Activated CD8-positive, alpha-beta T cell treated with anti-CD3 and anti-CD28 coated beads for 36 hours (primary cell): ENCODE measurements at places on chromosomes 12 and 14.
A peak's percentile ranks its signal among the peaks of the same experiment; 100 is the strongest.

DNA sequence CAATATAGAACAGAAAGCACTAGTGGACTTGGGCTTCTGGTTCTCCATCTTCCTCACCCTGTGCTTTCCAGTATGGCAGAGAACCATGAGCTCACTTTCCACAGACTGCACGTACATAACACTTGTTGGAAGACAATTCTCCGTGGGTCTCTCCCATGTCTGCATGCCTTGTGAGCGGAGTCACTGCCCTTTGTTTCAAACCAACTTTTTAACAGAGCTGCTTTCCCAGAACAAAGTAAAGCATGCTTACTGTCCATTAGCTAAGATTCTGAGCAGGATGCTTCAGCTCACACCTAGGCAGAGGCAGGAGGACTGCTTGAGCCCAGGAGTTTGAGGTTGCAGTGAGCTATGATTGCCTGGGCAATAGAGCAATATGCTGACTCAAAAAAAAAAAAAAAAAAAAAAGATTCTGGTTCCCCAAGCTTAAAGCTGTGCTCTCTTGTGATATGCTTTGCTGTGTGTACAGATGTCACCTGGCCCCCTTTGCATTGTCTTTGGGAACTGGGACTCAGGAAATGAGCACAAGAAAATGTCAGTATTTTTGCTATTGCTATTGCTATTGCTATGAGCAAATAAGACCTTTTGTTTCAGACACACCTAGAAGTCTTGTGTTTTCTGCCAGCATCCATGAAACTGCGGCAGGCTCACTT is 54.6 kb upstream of the PTGR2 start:
- no peaks in the 10 kb centered on the region for H3K36me3 ChIP-seq
- H3K4me3 ChIP-seq = no peak overlapping the region
- H3K27me3 ChIP-seq = no peaks in the 10 kb centered on the region
- no peak overlapping the region for H3K27ac ChIP-seq

DNA sequence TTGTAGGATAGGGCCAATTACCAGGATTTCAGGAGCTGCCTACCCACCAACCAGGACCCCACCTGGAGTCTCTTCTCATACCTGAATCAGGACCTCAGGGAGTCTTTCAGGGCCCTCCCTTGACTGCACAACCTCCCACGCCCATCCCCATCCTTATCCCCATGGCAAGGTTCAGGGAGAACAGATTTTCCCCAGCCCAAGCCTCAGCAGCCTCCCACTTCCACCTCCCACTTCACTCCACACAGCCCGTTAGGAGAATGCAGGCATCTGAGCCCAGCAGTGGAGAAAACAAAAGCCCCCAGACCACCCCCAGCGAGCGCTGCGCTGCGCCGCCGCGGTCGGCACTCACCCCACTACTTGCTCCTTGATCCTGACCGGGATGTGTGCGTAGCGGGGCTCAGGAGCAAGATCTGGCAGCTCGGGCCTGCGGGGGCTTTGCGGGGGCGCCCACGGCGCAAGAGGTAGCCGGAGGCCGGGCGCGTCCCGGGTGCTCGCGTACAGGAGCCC is 1.4 kb downstream of the B4GALNT1 start:
- H3K27ac ChIP-seq = no peak overlapping the region
- H3K4me3 ChIP-seq = peak overlapping the region; percentile 41

DNA sequence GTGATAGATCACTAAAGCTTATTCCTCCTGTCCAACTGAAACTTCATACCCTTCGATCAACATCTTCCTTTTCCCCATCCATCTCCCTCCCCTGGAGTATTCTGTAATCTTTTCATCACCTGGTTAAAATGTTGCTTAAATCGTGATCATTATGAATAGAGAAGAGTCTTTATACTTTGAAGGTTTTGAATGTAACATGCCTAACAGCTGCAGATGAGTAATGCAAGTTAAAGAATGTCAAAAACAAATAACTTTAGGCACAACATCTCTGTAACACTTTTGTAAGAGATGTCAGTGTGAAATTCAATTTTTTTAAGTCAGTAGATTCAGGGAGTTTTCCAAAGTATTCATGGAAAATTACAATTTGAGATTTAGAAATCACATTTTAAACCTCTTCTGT is 25.0 kb downstream of the RXYLT1 start:
- no peak for DNase-seq
- peaks cover 4% of the 10 kb centered on the region for H3K4me1 ChIP-seq
- H3K27me3 ChIP-seq = no peaks in the 10 kb centered on the region
- H3K4me3 ChIP-seq = no peak overlapping the region
- no peak overlapping the region for H3K27ac ChIP-seq

- H3K36me3 ChIP-seq = no peaks in the 10 kb centered on the region
- H3K4me3 ChIP-seq = no peak overlapping the region
- peaks cover 8% of the 10 kb centered on the region for H3K27me3 ChIP-seq
These were observed 1.4 kb downstream of the GUCY2C start for GRCh38 chr12:14694970-14695369.

DNA sequence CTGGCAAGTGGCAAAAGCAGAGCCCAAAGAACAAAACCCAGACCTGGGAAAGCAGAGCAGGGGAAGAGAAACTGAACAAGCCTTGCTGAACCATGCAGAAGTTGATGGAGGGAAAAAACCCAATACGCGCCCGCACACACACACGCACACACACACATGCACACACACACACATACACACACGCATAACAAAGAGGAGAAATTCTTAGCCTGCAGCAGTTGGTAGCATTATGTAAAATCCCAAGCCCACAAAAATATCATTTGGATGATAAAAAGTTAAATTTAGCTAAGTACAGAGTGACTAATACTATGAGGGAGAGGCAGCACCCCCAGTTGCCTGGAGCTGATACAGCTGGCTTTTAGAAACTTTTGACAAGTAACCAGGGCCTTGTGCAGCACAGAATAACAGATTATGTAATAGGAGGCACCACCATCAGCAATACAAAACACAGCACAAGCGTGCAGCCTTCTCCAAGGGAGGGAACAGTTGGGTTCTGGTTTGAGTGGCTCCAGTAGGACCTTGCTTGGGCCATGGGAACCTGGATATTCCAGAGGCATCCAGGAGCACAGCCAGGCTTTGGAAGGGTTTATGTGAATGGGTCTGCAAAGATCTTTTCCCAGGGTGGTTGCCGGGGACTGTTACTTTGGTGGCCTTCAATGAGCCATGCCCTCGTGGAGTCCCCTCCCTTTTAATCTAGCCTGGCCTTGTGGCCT is 35.3 kb downstream of the PITPNM2 start:
- peak overlapping the region; percentile 48 for H3K27ac ChIP-seq
- H3K27me3 ChIP-seq = no peaks in the 10 kb centered on the region
- H3K4me1 ChIP-seq = peaks cover 66% of the 10 kb centered on the region
- H3K36me3 ChIP-seq = no peaks in the 10 kb centered on the region
- H3K4me3 ChIP-seq = no peak overlapping the region

- no peaks in the 10 kb centered on the region for H3K36me3 ChIP-seq
- H3K4me3 ChIP-seq = peak overlapping the region; percentile 69
- H3K4me1 ChIP-seq = peaks cover 24% of the 10 kb centered on the region
- H3K27ac ChIP-seq = no peak overlapping the region
- DNase-seq = peak; percentile 49
These were observed 370 bp downstream of the HRK start for GRCh38 chr12:116880817-116881324.

GRCh38 chr12:116556964-116557698 is 2.0 kb upstream of the MAP1LC3B2 start:
- peaks cover 33% of the 10 kb centered on the region for H3K4me1 ChIP-seq
- H3K4me3 ChIP-seq = no peak overlapping the region
- H3K27ac ChIP-seq = no peak overlapping the region
- no peaks in the 10 kb centered on the region for H3K27me3 ChIP-seq
- H3K36me3 ChIP-seq = no peaks in the 10 kb centered on the region

- no peak within 1 kb of the TSS for H3K4me3 ChIP-seq
- no peak within 1 kb of the TSS for H3K27ac ChIP-seq
- no peaks in the 10 kb centered on the region for H3K4me1 ChIP-seq
- H3K27me3 ChIP-seq = peaks cover 34% of the 10 kb centered on the region
- no peak for DNase-seq
These were observed at the start of gene PDZRN4 for GRCh38 chr12:41188058-41188840. Gene PDZRN4, plus strand, starts transcription at chr12:41188320.

GRCh38 chr12:92568691-92569090 is 134.1 kb upstream of the PLEKHG7 start:
- peaks cover 25% of the 10 kb centered on the region for H3K36me3 ChIP-seq
- H3K27ac ChIP-seq = no peak overlapping the region
- peaks cover 20% of the 10 kb centered on the region for H3K4me1 ChIP-seq
- DNase-seq = no peak
- no peak overlapping the region for H3K4me3 ChIP-seq
- H3K27me3 ChIP-seq = no peaks in the 10 kb centered on the region

DNA sequence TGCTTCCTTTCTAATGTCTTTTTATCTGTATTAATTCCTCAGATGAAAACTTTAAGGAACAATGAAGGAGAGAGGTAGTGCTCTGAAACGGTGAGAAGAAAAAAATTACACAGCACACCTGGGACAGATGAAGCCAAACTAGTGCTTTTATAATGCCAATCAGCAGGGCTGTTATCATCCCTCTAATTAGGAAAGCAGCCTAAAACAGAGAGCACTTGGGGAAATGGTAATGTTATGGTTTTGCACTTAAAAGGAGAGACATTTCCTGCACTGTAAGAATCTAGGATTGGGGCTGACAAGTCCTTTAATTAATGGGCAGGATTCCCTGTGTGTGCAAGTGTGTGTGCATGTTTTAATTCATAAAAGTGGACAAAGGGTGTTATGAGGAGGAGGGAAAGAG is 4.8 kb upstream of the LMO3 start:
- H3K4me3 ChIP-seq = no peak overlapping the region
- H3K36me3 ChIP-seq = peaks cover 2% of the 10 kb centered on the region
- peaks cover 27% of the 10 kb centered on the region for H3K27me3 ChIP-seq
- no peak overlapping the region for H3K27ac ChIP-seq
